Stimulated activated CD8-positive, alpha-beta memory T cell treated with anti-CD3 and anti-CD28 coated beads, Interleukin-7, amount 100 ng/mL, for 1 hour (primary cell): ENCODE measurements at places on chromosomes 6 and 20.

DNA sequence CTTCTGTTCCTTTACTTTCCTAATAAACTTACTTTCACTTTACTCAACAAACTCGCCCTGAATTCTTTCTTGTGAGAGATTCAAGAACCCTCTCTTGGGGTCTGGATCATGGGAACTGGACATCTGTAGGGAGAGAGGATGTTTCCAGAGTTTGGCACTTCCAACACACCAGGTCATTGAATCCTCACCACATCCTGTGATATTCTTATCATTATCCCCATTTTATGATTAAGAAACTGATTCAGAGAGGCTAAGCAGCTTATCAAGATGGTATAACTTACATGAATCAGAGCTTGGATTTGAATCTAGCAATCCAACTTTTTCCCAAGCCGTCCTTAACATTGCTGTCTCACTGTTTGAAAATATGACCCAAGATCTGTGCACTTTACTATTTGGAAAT lies 15.5 kb downstream of the PPIL6 start:
- no peak for DNase-seq

DNA sequence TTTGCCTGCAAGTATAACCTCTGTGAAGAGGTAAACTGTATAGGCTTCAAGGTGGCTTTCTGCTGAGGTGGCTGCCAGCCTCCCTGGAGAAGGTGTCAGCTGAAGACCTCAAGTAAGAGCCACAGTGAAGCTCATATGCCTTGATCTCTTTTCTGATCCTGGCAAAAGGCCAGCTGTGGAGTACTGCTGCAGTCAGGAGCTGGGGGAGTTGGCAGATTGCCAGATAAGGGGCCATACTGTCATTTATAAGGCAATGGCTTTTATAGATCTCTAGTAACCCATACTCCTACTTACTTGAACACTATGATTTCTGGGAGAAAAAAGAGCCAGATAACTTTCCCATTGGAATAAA lies 8.8 kb upstream of the CEP85L start:
- DNase-seq: no peak

DNA sequence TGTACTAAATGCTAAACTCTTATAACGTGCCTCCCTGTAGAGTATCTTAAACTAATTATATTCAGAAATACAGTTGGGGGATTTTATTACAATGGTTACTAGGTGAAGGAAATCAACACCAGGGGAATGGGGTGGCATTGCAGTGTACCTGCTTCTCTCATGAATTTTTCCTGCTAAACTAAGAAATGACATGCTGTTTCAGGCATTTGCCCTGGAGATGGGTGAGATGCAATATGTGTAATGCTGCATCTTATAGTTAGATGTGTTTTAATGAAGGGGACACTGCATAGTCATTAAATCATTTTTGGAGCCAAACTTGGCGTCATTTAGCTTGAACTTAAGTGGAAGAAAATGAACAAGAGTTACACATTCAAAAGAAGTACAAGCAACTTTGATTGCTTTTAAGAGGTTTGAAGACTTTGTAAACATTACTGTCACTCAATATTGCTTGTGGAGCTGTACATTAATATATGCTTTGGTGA lies 4.3 kb downstream of the EYA4 start:
- no peak for DNase-seq

- no peak for DNase-seq
These were observed 76.0 kb upstream of the ADGRB3 start for GRCh38 chr6:68559070-68559469.

DNA sequence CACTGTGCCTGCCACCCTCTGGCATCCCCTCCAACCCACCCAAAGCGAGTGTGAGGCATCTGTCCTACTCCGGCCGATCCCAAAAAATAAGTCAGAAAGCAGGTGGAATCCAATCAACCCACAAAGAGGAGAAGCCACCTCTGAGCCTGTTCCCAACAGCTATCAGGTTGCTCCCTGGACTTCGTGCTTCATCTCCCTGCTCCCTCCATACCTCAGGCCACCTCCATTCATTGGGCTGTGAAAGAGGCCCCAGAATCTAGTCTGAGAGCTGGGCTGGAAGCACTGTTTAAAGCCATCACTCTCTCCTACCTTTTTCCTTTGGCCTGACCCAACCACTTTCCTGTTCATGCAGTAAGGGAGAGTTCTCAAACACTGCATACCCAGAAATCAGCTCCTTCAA lies 106.1 kb downstream of the ZMYND8 start:
- no peak for DNase-seq

DNA sequence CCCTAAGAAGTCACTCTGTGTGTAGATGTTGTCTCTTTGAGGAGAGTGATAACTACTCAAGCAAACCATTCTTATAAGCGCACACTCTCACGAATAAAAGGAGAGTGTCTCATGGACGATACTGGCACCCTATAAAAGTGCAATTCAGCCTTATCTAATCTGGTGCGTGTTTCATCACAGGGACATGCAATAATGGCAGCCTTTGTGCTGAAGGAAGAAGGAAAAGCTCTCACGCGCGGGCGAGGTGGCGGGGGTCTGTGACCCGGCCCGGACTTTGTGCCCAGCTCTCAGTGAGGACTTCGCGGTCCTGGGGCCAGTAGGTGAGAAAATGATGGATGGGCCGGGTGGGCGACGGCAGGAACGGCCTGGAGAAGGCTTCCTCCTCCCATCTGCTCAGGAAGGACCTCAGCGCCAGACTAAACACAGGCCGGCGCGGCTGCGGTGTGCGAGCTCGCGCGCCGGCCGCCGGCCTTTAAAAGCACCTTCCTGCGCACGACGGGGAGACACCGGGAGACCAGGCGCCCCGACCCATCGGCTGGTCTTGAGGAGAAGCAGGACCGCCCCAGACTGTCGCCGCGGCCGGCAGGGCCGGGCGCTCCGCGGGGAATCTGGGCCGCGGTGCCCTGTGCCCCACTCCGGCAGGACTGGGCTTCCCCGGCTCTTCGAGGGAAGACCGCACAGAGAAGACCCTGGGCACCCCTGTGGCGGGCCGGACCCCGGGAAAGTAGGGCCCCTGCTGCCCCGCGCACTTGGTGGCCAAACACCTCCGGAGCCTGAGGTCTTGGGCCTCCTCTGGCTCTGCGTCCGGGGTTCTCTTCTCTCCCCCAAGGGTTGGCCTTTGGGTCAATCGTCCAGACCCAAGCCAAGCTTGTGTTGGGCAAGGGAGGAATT lies 8.3 kb upstream of the FOXC1 start:
- DNase-seq: no peak

DNA sequence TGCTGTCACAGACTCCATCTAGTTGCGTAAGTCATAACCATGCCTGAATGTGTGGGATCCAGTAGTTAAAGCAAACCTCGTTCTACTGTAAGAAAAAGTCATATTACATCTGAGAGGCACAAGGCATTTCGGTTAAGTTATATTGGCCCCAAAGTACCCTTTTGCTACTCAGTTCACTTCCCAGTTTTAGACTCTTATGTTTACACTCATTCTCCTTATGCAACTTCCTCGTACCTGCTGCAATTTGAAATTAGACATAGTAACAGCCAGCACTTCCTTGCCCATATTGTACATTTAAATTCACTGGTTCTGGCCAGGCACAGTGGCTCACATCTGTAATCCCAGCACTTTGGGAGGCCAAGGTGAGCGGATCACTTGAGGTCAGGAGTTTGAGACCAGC lies 37.0 kb downstream of the PEX7 start:
- DNase-seq: no peak

- no peak for DNase-seq
These were observed 68.7 kb upstream of the TCF21 start for GRCh38 chr6:133820208-133820607.

- no peak for DNase-seq
These were observed 328.8 kb downstream of the PHF3 start for GRCh38 chr6:63964366-63964765.

- DNase-seq: no peak
These were observed 147.3 kb upstream of the BMP5 start for GRCh38 chr6:56022678-56023077.

DNA sequence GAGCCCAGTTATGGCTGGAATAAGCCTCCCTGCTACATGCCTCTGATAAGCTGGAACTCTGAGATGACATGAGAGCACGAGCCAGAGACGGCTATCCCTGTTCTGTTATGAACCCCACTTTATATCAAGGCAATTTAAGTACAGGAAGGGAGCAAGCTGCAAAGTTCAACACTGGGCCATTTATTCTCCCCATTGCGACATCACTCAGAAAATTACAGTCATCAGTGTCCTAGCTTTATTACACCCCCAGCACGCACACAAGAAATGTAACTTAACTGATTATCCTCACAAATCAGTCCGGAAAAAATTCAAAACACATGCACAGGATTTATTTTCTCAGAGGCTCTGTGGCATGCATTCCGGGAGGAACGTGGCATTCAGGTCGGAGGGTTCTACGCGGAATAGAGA lies 125.3 kb upstream of the SLC2A12 start:
- DNase-seq: no peak

DNA sequence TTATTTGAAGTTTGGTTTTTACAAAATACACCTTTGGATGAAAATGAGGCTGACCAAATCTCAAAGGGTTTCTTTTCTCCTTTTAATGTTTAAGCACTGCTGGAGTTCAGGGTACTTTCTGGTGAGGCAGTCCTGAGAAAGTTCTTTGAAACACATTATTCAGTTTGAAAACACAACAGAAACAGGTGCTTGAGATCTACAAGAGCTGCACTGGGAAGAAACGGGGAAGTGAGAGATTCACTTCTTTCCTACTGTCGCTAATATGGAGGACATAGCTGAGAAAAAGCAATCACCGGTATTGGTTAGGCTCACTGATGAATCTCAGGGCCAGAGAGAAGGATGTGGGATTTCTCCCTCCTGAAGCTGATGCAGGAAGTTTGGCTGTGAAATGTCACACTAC lies 22.9 kb upstream of the TMEM170B start:
- no peak for DNase-seq

GRCh38 chr20:53884859-53885541 lies 185.4 kb downstream of the BCAS1 start:
- DNase-seq: no peak

GRCh38 chr20:32841174-32841573 lies 17.5 kb upstream of the EFCAB8 start:
- no peak for DNase-seq

DNA sequence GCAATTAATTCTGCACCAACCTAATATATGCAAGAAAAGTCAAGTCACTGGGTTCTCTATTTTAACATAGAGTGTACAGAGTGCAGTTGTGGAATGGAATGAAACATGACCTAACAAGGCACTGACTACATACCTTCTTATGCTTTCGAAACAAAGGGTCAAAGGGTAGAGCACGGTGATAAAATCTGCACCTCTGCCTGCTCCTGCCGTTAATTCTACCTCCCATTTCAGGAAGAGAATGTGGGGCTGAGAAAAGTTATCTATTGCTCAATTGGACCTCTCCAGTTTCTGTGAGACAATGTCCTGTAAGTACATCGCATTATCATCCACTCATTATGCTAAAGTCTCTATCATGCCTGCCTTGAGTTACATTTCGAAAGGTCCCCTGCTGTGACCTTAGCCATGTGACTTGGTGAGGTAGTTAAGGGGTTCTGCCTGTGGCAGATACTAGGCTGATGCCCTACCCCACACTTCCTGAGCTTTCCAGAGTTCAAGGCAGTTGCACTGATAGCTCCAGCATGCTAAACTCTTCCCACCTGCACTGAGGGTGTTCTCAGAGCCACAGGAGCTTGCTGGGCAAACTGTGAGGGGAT lies 14.0 kb upstream of the MOCS1 start:
- no peak for DNase-seq

- no peak for DNase-seq
These were observed 116.3 kb downstream of the ERMARD start for GRCh38 chr6:169867751-169868191.

DNA sequence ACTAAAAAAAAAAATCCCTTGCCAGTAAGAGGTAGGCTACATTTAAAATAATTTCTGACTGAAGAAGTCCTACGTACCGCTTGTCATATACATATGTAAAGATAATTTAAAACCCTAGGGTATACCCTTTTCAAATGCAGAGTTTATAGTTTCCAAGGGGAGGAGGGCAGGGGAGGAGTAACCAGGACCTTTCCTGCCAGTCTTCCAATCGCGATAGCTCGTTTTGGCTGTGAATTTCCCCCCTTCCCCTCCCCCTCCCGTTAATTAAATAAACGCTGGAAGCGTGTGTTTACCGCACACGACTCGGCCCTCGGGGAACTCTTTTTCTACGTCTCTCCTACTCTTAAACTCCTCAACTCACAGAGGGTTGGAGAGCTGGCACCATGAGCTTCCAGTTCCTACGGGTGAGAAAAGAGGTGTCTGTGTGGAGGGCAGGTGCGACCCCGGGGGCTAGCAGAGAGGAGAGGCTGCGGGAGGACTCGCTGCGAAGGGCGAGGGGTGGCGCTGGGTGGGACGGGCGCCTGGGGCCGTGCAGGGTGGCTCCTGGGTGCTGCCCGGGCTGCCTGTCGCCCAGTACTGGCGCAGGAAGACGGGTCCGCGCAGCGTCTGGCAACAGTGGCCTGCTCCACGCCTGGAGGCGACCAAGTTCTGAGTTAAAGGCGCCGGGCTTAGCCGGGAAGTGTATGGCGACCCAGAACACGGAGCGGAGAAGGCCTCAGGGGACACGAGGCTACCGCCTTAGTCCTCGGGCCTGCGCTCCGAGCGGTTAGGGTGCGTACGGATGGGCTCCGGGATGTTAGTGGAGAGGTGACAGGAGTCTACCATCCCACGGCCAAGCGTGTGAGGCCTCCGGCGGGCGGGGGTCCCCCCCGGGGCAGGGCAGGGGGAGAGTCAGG lies 4.1 kb upstream of the TFAP2C start:
- no peak for DNase-seq

DNA sequence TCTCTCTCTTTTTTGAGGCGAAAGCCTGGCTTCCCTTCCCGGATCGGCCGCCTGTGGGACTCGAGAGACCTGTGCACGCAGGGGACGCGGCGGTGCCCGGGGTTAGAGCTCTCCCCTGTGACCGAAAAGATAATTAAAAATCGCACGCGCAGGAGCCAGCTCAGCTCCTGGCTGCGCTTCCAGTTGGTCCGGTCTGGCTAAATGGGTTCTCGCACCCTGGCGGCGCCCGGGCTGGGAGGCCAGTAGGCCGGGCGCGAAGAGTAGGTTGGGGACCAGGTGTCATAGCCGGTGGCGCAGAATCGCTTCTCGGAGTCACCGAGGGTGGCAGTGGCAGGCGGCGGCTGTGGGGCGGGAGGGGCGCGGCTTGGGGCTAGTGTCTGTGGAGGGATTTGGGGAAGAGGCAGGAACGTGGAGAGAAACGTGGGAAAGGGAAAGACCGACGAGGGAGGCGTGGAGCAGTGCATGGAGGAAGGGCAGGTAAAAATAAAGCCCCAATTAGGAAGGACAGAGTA lies 41.9 kb upstream of the SUPT3H start:
- no peak for DNase-seq

- DNase-seq: no peak
These were observed 3.2 kb downstream of the NKX2-2 start for GRCh38 chr20:21510414-21511384.

- no peak for DNase-seq
These were observed 226.6 kb downstream of the ALDH8A1 start for GRCh38 chr6:134723081-134723871.
